Activated CD4-positive, alpha-beta T cell treated with anti-CD3 and anti-CD28 coated beads, Interleukin-2, amount 10 ng/mL, durations not matched to agents 24 days and 14 days (primary cell): ENCODE measurements at places on chromosomes 7 and 10. TPM values are rescaled to one million over a fixed set of nuclear protein-coding genes. Genes with fewer than 3 reads are reported as not detected.

DNA sequence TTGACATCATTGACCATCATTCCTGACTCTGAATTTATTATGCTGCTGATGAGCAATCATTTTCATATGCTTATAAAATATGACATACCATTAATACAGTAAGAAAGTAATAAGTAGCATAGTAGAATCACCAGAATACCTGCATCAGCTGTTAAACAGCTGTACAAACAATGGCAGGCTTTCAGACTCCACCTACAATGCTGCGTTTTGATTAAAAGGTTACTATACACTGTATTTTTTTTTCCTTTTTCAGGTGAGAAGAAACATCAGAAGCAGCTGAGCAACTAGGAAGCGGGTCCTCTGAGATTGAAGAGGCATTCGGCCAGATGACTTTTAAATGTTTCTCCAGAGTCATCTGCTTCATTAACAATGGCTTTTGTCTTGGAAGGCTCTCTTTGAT lies 7.1 kb downstream of the ASNS start:
- DNase-seq, result no peak

- DNase-seq, result no peak
These were observed 19.4 kb upstream of the TNS3 start for GRCh38 chr7:47601119-47601880.

DNA sequence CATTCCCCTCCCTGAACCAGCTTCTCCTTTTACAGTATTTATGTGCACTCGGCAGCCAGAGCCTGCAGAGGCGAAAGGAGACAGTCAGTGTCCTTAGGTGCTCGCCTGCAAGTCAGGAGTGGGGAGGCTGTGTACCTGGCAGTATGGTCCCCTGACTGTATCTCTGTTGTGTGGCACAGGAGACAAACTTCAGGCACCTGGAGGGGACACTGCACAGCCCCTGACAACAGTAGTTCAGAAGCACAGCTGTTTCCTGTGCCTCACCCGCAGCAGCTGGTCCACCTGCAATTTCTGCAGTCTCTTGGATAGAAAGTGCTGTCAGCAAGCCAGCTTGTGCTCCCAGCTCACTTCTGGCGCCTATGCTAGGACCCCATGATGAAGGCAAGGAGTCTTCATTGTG lies 73.4 kb upstream of the LAMB4 start:
- no peak for DNase-seq

GRCh38 chr7:32059289-32060011 lies 10.8 kb downstream of the PDE1C start:
- no peak for DNase-seq

DNA sequence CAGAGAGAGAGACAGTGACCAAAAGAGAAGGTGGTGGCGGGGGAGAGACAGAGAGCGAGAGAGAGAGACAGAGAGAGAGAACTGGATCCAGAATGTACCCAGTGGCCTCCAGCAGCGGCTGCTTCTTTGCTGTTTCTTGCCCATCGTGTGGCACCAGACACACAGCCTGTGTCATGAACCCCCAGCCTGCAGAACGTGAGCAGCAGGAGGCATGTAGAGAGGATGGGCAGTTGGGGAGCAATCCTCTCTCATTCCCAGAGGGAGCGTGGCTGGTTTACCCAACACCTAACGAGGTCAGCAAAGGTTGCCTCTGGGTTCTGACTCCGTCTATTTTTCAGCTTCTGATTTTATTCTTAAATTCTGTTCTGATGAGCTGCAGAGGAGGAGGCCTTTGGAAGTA lies 168.1 kb downstream of the ADARB2 start:
- DNase-seq, result no peak

- peak; percentile 41 for DNase-seq
These were observed 15.9 kb upstream of the AKR1E2 start for GRCh38 chr10:4810092-4810491.

DNA sequence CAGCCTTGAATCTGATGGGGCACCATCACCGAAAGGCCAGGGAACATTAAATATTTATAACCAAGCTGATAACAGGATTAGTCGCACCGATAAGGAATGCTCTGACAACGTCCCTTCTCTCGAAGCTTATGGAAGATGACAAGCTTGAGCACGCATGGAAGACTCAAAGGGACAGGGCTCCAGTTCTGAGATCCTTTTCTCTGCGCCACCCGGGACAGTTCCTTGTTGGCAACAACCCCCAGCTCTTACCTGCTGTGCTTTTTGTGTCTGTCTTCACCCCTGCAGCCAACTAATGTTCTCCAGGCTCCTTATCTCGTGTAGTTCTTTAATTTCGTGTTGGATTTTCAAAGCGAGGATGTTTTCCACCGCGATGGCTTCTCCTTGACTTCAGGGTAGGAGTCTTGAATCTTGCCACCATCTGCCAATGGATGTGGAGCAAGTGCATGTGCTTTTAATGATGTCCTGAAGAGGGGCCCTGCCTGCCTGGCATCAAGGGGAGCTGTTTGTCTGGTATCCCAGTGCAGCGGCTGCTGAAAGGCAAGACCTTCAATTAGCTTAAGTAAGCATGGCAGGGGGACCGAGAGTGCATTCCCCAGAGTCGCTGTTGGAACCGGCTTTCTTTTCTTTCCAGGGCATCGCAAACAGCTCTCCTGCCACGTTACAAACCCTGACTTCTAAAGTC lies 354 bp upstream of the FERD3L start:
- no peak for DNase-seq

Gene SAMD9L
- 15.8 and 16.4 TPM in 2 replicates for total RNA-seq

- DNase-seq, result no peak
These were observed 179.0 kb upstream of the PLPP4 start for GRCh38 chr10:120278069-120278468.

DNA sequence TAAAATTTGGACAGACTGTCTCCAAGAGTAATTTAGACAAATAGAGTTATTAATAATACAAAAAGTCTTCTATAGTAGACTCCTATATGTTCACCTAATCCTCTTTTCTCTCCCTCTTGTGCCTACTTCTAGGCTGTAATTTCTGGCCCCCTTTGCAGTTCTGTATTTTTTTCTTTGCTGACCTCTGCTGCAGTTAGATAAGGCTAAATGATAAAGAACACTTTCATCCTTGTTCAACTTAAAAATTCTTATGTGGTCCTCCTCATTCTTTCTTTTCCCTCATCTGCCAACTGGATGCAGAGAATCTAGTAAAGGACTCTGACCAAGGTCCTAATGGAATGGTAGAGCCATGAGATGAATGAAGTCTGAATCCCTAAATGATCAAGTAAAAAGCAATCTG lies 20.1 kb downstream of the GLCCI1 start:
- no peak for DNase-seq

- no peak for DNase-seq
These were observed 971.7 kb downstream of the ANKRD7 start for GRCh38 chr7:119196183-119196582.

Gene NAT16
- total RNA-seq, result not detected in 2 replicates

GRCh38 chr7:44162785-44163395 lies 21.8 kb upstream of the MYL7 start:
- DNase-seq, result no peak

Gene SLC29A3
- 5.6 and 6.0 TPM in 2 replicates for total RNA-seq

Gene PDE6C
- not detected in 2 replicates for total RNA-seq

DNA sequence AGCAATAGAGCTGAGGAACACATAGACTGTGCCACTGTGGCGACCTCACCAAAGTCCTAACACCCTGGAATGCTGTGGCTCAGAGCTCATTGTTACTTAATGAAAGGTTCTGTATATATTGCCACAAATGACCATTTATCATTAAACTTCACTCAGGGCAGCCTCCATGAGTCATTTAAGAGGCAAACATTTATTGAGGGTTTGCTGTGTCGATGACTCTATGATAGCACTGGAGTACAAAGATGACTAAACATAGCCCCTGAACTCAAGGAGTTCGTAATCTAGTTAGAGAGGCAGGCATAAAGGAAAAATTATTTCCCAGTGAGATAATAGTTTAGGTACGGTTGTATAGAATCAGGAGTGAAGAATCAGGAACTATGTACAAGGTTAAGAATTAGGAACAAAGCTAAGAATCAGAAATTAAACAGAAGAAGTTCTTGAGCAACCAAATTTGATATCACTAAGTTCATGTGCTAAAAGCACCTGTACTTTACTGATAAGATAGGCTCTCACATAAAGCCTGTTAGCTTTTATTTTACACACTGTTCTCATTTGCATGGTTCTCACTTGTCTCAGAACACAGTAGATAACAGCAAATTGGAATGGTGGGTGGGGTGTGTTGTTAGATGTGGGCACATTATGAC lies 7.9 kb downstream of the ENTPD7 start:
- no peak for DNase-seq

DNA sequence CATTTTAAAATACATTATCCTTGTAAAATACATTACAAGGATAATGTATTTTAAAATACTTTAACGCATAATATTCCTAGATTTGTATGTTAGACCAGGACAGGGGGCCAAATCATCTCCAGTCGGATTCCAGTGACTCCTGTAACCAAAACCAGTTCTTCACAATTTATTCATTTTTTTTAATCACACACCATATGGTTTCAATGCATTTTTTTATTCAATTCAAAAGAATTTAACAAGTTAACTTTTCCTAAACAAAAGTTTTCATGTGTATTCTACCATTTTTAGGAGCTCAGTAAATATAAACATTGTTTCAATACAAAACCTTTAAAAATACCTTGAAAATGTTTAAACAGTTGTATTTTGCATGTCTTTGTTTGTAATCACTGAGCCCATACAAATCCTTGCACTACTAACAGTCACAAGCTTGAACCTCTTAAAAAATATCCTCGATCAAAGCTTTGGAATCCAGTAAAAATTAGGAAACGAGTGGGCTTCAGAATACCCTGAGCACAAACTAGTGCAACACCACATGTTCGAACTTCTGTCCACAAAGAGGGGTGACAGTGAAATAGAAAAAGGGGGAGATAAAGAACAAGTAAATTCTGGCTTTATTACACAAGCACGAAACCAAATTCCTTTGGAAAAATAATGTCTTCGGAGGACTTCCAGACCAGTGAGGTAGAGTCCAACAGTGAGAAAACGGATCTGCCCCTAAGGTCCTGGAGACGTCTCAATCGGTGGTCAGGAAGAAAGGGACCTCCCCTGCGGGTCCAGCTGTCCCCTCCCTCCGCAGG lies 1.6 kb downstream of the CCDC71L start:
- DNase-seq, result no peak

GRCh38 chr7:93442478-93443224 lies 131.9 kb downstream of the CALCR start:
- DNase-seq, result peak; percentile 81

Gene PI4K2A
- total RNA-seq, result 17.8 TPM in 2 replicates

DNA sequence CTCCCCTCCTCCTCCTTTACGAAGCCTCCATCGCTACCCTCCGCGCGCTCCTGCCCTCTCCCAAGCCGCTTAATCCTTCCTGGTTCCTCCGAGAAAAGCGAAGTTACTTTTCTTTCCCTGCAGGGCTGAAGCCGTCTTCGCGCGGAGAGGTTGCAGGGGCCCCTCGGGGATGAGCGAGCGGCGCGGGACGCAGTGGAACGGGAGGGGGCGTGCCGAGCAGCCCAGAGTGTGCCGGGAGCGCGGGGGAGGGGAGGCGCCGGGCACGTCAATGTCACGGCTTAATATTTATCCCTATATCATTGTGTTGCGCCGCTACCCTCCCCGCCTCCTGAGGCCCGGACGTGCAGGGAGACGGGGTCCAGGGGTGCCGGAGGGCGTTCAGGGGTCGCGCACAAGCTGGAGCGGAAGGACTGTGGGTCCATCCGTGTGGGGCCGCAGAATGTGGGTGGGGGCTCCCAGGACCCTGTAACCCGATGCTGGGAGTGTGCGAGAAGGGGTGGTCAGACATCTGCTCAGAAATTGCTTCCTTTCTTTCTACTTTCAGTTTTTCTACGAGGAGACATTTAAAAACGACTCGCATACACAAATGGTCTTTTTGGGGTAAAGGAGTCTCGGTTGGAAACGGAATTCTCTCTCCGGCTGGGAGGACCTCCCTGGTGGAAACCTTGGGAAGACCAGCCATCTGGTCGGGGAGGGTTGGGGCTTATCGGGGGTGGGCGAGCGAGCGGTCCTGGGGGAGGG lies 2.4 kb downstream of the CDK6 start:
- peak; percentile 94 for DNase-seq

GRCh38 chr10:33067481-33067880 lies 109.5 kb upstream of the ITGB1 start:
- DNase-seq, result no peak

GRCh38 chr7:109772161-109772560 lies 1202.5 kb downstream of the DNAJB9 start:
- no peak for DNase-seq

Gene SPDYE2B
- not detected in 2 replicates for total RNA-seq

GRCh38 chr10:77463499-77463898 lies 174.1 kb downstream of the KCNMA1 start:
- DNase-seq, result no peak

Gene JAKMIP3
- 1.2 and 1.3 TPM in 2 replicates for total RNA-seq

DNA sequence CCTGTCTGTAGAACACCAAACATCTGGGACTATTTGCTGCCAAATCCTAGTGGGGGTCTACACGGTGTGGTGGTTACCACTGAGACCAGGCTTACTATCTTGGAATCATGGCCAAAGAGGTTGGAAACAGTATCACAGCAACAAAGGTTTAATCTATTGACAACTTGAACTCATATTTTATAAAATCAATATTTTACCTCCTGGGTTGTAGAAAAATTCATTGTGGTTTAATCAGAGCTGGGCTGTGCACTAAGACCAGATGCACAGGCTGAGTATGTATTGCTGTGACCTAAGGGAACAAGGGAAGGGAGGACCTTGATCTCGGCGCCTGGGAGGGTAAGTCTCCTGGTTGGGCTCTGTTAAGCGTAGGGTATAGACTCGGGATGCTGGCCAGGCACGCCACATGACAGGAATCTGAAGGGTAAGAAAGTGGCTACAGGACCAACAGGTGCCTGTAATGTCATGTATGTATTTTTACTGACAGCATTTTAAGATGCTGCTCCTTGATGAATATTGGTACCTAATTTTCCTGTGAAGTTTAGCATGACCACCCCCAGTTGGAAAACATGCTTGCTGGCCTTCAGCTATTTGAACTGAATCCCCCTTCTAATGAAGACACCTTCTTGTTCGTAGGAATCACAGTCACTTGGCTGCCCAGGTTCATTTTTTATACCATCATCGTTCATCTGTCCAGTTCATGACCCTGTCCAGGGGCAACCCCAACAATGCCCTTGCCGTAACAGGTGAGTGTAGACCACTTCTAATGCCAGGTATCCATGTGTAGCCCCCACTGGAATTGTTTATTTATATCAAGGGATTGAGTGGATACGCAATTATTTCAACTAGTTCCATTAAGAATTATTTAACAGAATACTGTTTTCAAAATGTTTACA lies 79.5 kb downstream of the EZH2 start:
- DNase-seq, result peak; percentile 54

GRCh38 chr7:107208563-107208962 lies 39.8 kb downstream of the HBP1 start:
- no peak for DNase-seq

Gene IKZF1
- total RNA-seq, result 282 and 292 TPM in 2 replicates

GRCh38 chr10:52215745-52216361 lies 98.2 kb upstream of the DKK1 start:
- DNase-seq, result peak; percentile 81

DNA sequence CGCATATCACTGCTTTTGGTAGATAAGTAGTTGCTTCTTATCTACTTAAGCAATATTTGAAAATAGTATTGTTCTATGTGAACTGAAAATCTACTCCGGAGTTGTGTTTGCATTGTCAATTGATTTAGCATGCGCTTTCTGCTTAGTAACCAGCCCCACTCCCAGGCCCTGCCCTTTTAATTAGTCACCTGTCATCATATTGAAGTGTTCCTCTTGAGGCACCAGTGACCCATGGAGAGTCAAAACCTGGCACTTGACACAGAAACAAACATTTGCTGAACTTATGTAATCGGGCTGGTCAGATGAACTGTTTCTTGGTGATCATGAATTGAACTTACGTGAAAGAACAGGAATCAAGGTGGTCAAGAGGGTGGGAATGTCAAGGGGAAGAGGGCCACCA lies 27.8 kb upstream of the CDHR3 start:
- no peak for DNase-seq
